Activated B cell treated with CpG ODN at 0.5 μM for 24 hours (primary cell): ENCODE measurements at places on chromosomes 3 and 15. TPM values are rescaled to one million over a fixed set of nuclear protein-coding genes. Genes with fewer than 3 reads are reported as not detected.

The LRRC34 gene
- total RNA-seq, result 4.2 and 5.7 TPM in 2 replicates

The FMN1 gene
- total RNA-seq, result 0.69 and 0.80 TPM in 2 replicates

- no peak overlapping the region for H3K4me3 ChIP-seq
- no peak for DNase-seq
- H3K27me3 ChIP-seq, result no peaks in the 10 kb centered on the region
- no peaks in the 10 kb centered on the region for H3K36me3 ChIP-seq
- H3K27ac ChIP-seq, result no peak overlapping the region
Observed at GRCh38 chr3:8324747-8325146, 176.9 kb upstream of the LMCD1 start.

The THAP10 gene
- 0.27 and 0.34 TPM in 2 replicates for total RNA-seq

DNA sequence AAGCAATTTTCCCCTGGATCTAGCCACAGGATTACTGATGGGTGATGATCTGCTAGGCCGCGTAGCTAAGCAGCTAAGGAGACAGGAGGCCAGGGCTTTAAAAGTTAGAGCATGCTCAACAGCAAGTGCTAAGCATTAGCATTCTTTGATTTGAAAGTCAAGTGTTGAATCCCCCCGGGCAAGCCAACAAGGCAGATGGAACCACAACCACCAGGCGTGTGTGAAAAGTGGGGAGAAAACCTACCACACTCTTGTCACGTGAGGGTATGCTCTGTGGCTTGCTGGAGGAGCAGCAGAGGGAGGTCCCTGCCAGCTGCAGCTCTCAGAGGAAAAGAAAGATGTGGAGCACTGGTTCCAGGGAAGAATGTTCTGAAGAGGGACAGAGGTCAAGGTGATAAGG lies 20.9 kb downstream of the SLC51A start:
- H3K27me3 ChIP-seq, result no peaks in the 10 kb centered on the region
- H3K36me3 ChIP-seq, result peaks cover 52% of the 10 kb centered on the region
- DNase-seq, result no peak
- H3K4me1 ChIP-seq, result peaks cover 8% of the 10 kb centered on the region
- no peak overlapping the region for H3K4me3 ChIP-seq

The LRRC15 gene
- total RNA-seq, result not detected in 2 replicates

The PRSS50 gene
- not detected in 2 replicates for total RNA-seq

The ZBTB20 gene
- total RNA-seq, result 76.2 and 91.2 TPM in 2 replicates

GRCh38 chr15:62896969-62897486 lies 145.5 kb upstream of the TPM1 start:
- H3K36me3 ChIP-seq, result no peaks in the 10 kb centered on the region
- no peak overlapping the region for H3K27ac ChIP-seq
- H3K4me3 ChIP-seq, result no peak overlapping the region
- H3K4me1 ChIP-seq, result no peaks in the 10 kb centered on the region
- DNase-seq, result no peak

- peak overlapping the region; percentile 61 for H3K4me3 ChIP-seq
- peaks cover 77% of the 10 kb centered on the region for H3K4me1 ChIP-seq
- peaks cover 41% of the 10 kb centered on the region for H3K36me3 ChIP-seq
- no peaks in the 10 kb centered on the region for H3K27me3 ChIP-seq
- DNase-seq, result no peak
Observed at GRCh38 chr3:48469046-48469915, 22.7 kb downstream of the ATRIP start.

GRCh38 chr3:171028025-171028778 lies 1.7 kb upstream of the SLC2A2 start:
- no peak for DNase-seq
- no peak overlapping the region for H3K27ac ChIP-seq
- H3K27me3 ChIP-seq, result peaks cover 17% of the 10 kb centered on the region
- H3K4me3 ChIP-seq, result no peak overlapping the region

- no peak overlapping the region for H3K4me3 ChIP-seq
- no peaks in the 10 kb centered on the region for H3K27me3 ChIP-seq
- H3K36me3 ChIP-seq, result peaks cover 43% of the 10 kb centered on the region
- no peak for DNase-seq
Observed at GRCh38 chr3:46959161-46959511, 17.4 kb downstream of the CCDC12 start.
